H1 (cell line): ENCODE measurements at places on chromosomes 2 and 18. TPM values are rescaled to one million over a fixed set of nuclear protein-coding genes. Genes with fewer than 3 reads are reported as not detected.

GRCh38 chr2:84486441-84487115, 27.5 kb upstream of the SUCLG1 start:
- DNase-seq: no peak

- no peak for DNase-seq
These were observed 750.8 kb upstream of the ID2 start for GRCh38 chr2:7930800-7931635.

The MCFD2 gene
- total RNA-seq: 74.2 and 76.2 TPM in 2 replicates

The SPC25 gene
- total RNA-seq: 34.7 and 35.8 TPM in 2 replicates

- no peak for DNase-seq
These were observed 83.9 kb downstream of the PDK1 start for GRCh38 chr2:172639823-172640222.

- DNase-seq: no peak
These were observed 998.0 kb upstream of the FANCL start for GRCh38 chr2:59239146-59239545.

DNA sequence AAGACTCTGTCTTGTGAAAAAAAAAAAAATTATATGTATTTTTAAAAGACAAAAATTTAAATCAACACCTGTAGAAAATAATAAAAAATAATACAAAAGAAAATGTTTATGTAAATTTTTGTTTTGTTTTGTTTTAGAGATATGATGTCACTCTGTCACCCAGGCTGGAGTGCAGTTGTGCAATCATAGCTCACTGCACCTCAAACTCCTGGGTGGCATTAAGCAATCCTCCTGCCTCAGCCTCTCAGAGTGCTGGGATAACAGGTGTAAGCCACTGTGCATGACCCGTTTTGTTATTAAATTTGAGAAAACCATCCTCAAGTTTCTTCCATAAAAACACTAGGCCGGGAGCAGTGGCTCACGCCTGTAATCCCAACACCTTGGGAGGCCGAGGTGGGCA, 56.2 kb upstream of the B3GNT7 start:
- DNase-seq: no peak

The FAM228A gene
- not detected in 2 replicates for total RNA-seq

DNA sequence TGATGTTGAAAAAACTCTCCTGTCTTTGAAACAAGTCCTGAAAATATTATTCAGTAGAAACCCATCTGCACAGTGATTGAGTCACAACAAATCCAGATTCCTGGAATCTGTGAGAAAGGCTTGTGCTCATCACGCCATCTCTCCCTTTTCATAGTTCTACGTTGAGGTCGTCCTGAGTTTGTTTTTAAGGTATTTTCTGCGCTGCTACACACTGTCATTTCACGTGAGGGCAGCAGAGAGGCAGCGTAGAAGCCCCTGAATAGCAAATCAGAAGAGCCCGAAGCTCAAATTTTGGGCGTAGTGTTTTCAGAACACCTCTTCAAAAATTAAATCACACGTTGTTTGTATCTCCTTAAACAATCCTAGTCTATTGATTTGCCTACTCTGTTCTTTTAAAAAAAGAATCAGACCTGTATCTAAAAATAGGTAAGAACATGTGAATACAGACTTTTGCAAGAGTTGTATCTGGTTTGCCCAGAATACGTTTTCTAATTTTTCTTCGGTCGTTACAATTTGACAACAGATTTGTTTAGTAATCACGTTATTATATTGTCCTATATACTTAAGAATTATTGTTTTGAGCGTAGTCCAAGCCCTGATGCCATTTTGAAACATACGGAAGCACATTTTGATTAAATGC, 61.6 kb upstream of the SLC38A11 start:
- no peak for DNase-seq

GRCh38 chr2:138964418-138964817, 184.2 kb upstream of the NXPH2 start:
- no peak for DNase-seq

- DNase-seq: no peak
These were observed 37.8 kb upstream of the KCNF1 start for GRCh38 chr2:10873790-10874437.

DNA sequence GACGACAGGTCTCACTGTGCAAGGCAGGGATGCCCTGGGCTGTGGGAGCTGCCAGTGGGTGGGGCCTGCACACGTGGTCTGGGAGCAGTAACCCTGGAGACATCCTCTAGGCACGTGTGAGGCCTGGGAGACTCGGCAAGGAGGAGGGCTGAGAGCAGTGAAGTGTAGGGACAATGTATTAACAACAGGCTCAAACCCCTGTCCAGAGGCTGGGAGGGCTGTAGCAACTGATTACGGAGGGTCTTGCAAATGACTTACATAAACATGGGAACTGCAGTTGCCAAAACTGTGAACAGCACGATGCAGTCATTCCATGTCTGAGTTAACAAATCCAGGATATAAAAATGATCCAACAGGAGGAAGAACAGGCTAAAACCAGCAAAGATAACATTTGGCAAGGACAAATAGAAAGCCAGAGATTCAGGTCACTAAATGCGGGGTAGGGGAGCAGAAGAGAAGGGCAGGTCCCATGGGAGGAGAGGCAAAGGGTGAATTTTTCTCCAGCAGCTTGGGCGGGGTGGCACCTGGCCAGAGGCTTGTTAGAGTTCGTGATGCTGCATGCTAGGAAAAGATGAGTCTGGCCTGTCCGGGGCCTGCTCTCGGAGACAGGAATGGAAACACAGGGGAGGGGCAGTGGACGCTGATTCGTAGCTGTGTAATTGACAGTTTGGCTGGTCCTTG, 44.9 kb downstream of the CYP27C1 start:
- no peak for DNase-seq

- no peak for DNase-seq
These were observed 11.5 kb upstream of the SLC11A1 start for GRCh38 chr2:218370410-218371063.

DNA sequence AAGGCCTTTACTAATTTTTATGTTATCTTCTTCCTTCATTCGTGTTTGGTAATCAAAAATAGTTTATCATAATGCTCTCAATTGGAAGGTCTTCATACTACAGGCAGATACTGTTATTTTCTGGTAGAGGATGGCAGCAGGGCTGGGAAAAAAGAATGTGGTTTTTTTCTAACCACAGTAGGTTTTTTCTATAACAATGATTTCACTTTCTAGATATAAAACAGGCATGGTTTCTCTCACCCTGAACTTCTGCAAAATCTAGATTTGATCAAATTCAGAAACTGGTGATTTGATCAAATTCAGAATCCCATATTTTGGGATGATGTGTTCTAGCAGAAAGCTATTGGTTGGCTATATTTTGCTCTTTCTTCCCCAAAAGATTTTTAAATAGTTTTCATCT, 27.6 kb downstream of the BCL11A start:
- no peak for DNase-seq

- DNase-seq: no peak
These were observed 18.4 kb upstream of the ZNF638 start for GRCh38 chr2:71313016-71313766.

DNA sequence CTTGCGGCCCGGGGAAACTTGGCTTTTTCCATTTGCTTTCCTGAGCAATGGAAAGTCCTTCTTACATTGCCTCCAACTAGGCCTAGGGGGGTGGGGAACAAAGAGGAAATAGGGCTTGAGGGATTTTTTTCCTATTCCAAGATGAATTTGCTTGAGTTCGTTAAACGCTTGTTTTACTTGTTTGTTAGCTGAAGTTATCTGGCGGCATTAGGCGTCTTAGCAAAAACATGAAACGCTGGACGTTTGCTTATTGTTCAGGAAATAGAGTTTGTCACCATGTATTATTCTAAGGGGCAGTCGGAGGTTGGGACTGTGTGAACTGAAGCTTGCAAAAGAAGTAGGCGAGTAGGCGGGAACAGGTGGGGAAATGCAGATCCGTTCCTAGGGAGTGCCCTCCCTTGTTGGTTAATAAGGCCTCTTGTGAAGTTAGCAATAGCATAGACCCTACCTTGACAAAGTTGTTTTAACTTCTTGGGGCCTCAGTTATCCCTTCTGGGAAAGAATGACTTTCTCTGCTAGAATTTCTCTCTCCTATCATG, 1.9 kb downstream of the CABLES1 start:
- DNase-seq: no peak

DNA sequence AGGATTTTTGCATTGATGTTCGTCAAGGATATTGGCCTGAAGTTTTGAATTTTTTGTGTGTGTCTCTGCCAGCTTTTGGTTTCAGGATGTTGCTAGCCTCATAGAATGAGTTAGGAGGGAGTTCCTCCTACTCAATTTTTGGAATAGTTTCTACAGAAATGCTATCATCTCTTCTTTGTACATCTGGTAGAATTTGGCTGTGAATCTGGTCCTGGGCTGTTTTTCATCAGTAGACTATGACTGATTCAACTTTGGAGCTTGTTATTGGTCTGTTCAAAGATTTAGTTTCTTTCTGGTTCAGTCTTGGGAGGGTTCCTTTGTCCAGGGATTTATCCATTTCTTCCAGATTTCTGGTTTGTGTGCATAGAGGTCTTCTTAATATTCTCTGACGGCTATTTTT, 166.7 kb downstream of the ST6GAL2 start:
- DNase-seq: no peak
